ENCODE measurements at places on chromosomes 1 and 21.

- DNase-seq: no peak
Measured at GRCh38 chr21:18940791-18941190, 537.2 kb upstream of the TMPRSS15 start.

DNA sequence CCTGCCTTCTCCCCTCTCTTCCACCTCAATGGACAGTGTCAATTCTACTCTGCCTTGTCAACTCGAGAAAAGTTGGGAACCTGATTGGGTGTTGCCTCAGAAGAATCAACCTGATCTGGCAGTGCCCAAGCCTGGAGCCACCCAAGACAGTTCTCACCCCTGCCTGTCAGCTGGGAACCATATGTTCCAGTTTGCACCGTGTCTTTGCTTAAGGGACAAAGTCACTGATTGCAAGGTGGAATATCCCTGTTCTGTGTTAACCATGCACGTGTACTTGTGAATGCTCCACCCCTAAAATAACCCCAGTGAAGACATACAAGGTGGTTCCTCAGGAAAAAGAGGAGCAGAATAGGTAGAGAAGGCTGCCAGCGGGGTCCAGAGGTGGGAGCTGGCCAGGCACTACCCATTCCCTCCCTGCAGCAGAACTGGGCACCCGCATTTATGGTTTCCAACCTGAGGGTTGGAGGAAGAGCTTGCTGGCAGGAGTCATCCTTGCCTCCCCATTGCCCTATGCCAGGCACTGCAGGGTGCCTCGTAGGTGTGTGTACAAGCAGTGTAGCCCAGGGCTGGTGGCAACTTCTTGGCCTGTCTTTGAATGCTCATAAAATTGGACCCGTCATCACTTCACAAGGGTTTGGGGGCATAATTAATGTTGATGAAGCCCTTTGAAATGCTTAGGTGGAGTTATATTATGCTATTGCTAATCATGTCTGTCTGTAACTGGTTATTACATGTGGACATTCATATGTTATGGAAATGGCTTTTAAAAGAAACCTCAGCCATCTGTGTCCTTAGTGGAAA is 11.3 kb downstream of the NIPAL3 start:
- DNase-seq: no peak

- no peak for DNase-seq
Measured at GRCh38 chr1:37403166-37403565, 71.2 kb upstream of the ZC3H12A start.

DNA sequence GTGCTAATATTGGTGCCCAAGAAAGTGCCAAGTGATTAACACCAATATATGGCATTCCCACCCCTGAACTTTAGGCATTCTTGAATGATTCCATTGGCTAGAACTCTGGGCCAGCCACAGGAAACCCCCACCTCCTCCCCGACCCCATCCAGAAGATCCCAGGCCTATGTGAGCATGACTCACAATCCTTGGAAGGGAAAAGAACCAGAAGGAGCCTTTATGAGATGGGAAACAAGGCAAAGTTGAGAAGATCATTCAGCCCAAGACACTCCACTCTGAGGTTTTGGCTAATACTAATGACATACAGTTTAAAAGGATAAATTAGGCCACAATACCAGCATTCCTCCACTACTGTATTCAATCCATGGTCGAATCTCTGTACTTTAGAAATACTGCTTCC is 21.8 kb downstream of the ELK4 start:
- DNase-seq: no peak

DNA sequence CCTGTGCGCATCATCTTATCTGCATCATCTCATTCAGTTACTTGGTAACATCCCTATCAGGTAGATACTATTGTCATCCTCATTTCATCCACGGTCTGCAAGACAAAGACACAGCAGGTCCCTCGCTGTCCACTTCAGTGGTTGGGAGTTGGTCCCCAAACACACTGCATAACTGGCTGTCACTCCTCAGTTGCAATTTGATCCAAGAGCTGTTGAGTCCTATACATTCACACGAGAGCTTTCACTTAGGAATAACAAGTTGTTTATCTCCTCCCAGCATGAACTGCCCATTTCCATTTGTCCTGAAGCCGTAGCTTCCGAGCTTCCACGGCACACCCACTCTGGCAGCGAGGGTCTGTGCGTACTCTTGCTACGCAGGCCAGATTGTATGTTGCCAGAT is 472.0 kb downstream of the CAMTA1 start:
- DNase-seq: no peak

DNA sequence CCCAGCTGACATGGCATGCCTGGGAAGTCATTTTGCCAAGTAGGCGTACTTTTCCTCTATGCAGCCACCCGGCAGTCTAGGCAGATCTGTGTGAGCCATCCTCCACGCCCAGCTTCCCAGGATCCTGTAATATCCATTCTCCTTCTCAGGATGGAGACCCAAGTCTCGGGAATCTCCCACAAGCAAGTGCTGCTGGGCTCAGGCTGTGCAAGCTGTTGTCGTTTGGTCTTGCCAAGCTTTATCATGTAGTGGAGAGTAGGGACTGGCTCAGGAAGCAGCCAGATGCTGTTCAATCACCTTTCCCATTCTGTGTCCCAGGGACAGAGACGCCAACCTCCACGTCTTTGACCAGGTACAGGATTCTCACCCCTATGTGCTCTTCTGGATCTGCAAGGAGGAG is 191.1 kb upstream of the TMEM51 start:
- DNase-seq: no peak

- no peak for DNase-seq
Measured at GRCh38 chr21:34579411-34579810, 35.5 kb downstream of the RCAN1 start.

GRCh38 chr1:23577056-23578004 is 18.0 kb upstream of the ID3 start:
- no peak for DNase-seq

DNA sequence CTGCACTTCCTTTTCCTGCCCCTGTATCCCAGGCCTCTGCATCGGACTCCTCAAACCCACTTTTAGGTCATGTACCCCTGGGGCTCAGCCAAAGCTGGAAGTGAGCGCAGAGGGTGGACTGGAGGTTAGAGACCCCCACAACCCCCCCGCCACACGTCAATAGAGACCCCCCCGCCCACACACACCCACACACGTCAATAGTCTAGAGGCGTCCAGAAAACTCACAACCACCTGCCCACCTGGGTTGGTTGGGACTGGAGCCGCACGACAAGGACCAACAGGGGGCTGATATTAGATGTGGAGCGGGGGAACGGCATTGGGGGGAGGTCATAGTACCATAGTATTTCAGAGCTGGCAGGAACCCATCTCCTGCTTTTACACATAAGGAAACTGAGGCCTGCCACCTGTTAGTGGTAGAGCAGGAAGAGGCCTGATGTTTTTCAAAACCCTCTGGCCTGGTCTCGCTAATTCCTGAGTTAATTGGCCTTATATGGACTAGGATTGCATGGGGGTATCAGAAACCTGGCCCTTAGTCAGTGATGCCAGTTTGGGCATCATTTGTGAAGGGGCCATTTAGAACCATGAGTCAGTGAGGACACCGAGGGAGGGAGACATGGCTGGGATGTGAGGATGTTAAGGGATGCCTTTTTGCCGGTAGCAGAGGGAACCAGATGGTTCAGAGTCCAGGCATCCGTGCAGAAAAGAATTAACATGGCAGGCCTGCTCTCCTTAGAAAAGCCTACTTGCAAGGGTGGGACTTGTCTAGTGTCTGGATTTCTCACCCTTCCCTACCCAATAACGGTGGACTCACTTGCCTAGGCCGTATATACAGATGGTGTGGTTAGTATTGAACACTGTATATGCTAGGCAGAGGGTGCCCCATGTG is 1.1 kb downstream of the NENF start:
- DNase-seq: no peak

- no peak for DNase-seq
Measured at GRCh38 chr1:14820295-14821085, 222.0 kb downstream of the KAZN start.

DNA sequence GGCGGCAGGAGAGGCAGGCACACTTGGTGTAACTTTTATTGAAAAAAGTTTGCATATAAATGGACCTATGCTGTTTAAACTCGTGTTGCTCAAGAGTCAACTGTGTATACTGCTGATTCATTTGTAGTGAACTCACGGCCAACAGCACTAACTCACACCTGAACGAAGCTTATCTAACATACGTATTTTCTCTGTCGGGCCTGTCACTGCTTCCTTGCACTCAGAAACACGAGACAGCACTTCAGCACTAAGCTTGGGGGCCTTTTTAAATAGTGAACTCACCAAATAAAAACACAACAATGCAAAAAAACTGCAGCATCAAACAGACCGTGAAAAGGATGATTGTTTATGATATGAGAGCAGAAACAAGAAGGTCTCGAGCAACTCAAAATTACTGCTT is 58.9 kb upstream of the NEK2 start:
- no peak for DNase-seq

DNA sequence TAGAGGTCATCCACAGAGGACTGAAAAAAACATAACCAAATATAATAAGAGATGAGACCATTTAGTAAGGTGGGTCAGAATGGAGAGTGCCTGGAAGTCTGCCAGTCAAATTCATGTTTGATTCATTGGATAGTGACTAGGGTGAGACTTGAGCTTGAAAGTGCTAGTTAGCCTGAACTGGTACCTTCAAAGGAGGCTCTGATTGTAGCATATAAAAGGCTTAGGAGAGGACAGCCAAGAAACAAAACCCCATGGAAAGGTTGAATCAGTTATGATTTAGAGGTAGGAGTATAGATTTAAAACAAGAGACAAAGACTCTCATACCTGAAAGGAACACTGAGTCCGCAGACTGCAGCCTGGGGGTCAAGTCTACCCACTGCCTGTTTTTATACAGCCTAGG is 44.4 kb upstream of the LRRC8C start:
- DNase-seq: no peak

DNA sequence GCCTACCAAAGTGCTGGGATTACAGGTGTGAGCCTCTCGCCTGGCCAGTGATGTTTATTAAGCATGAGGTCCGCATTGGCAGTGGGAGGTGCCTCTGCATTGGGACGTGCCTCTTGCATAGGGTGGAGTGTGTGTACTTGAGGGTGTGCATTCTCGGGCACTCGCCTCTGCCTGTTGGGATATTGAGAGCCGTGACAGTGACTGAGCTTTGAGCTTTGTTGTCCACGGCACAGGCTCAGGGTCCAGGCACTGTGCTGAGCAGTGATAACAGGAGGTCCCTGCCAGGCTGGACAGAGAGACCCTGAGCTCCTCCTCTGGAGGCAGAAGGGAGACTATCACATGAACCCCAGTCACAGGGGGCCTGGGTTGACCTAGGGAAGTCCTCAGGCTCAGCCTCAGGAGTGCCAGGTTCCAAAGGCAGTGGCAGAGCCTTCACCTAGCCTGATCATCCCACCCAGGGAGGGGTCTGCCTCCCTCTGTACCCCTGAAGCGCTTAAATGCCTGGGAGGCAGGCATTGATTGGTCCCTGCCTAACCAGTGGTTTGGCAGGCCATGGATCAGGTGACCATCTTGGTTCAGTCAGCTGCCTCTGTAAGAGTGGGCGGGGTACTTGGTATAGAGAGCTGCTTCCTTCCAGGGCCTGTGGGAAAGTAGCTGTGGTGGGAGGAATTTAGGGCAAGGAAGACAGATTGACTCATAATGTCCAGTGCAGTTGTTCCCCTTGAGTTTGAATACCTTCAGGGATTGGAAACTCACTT is 213.8 kb upstream of the TMEM51 start:
- no peak for DNase-seq

DNA sequence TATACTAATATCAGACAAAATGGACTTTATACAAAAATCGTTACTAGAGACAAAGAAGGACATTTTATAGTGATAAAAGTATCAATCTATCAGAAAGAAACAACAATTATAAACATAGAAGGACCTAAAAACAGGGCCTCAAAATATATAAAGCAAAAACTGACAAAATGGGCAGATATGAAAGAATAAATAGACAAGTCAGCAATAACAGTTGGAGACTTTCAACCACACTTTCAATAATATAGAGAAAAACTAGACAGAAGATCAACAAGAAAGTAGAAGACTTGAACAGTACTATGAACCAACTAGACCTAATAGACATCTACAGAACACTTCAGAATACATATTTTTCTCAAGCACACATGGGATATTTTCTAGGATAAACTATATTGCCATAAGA is 52.4 kb downstream of the MIS18A start:
- DNase-seq: no peak

DNA sequence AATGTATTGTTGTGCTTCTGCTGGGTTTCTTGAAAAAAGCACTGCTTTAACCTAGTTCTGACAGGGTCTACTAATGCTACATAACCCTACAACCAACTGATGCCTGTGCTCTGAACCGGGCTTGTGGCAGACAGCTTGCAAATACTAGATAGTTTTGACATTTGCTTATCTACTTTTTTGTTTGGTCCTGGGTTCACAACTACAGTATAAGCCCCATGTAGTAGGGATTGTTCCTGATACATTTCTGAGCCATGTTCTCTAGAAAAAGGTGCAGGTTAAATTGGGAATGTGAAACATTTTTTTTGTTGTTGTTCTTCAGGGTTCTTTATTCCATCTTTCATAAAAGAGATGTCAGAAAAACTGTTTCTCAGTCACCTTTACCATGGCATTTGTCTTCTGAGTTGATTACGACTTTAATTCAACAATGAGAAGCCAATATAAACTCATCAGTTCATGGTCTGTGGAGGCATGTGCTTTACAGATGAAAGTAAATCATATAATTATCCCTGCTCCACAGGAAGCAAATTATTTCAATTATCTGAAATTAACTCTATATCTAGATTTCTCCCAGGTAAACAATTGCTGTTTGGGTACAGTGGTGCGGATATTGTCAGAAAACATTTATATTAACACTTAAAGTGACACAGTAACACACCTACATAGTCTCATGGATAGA is 22.0 kb downstream of the OLFM3 start:
- no peak for DNase-seq

- no peak for DNase-seq
Measured at GRCh38 chr1:203306965-203307541, 1.7 kb downstream of the BTG2 start.

- no peak for DNase-seq
Measured at GRCh38 chr1:58931024-58931423, 147.2 kb upstream of the JUN start.

- DNase-seq: no peak
Measured at GRCh38 chr1:234957330-234958065, 171.1 kb downstream of the TOMM20 start.

GRCh38 chr1:180249725-180250498 is 19.8 kb downstream of the LHX4 start:
- no peak for DNase-seq

Measured in NCI-H1048 (cell line).